ENCODE measurements at places on chromosomes 12 and 14. TPM values are rescaled to one million over a fixed set of nuclear protein-coding genes. Genes with fewer than 3 reads are reported as not detected.

The AQP5 gene
- total RNA-seq: 0.40 TPM

DNA sequence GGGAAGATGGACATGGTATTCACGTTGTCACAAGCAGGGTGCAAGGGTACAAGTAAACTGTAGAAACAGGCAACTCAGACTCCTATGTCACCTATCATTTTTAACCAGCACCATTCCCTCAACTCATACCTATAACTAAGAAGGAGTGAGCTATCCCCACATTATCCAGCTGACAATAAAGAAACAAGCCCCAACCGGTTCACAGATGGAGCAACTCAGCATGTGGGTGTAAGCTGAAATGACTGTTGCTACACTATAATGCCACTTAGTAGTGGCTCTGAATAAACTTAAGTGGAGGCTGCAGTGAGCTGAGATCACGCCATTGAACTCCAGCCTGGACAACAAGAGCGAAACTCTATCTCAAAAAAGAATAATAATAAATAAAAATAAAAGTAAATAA, 829.5 kb upstream of the MDGA2 start:
- DNase-seq: no peak

GRCh38 chr14:61234215-61234916, 46.8 kb downstream of the TMEM30B start:
- no peak for DNase-seq

- no peak for DNase-seq
These were observed 73.2 kb upstream of the ANO2 start for GRCh38 chr12:6018265-6018664.

DNA sequence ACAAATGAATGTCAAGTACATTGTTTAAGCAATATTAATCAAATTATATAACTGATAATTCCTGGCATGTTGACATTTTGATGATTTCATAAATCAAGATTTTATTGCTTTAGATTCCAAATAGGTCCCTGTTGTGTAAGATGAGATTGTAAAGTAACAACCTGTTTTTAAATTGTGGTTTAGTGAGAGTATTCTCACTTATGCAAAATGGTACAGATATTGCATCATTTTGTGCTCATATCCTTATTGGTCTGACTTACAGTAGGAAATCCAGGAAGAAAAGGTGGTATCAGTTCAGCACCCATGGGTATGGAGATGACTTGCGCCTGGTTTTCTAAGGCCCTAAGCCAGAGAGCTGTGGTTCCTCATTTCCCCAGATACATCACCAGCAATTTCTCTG, 165.5 kb downstream of the KIF21A start:
- no peak for DNase-seq

DNA sequence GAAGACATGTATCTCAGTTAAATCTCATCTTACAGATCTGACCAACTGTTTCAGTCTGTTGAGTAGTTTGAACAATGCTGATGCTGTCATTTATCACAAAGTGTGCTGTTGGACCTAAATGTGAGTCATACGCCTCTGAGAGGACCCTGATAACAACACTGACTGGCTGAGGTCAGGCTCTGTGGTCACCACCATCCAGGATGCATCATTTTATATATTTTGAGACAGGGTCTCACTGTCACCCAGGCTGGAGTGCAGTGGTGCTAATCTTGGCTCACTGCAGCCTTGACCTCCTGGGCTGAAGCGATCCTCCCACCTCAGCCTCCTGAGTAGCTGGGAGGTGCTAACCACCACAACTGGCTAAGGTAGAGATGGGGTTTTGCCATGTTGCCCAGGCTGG, 181.0 kb upstream of the RGS6 start:
- no peak for DNase-seq

DNA sequence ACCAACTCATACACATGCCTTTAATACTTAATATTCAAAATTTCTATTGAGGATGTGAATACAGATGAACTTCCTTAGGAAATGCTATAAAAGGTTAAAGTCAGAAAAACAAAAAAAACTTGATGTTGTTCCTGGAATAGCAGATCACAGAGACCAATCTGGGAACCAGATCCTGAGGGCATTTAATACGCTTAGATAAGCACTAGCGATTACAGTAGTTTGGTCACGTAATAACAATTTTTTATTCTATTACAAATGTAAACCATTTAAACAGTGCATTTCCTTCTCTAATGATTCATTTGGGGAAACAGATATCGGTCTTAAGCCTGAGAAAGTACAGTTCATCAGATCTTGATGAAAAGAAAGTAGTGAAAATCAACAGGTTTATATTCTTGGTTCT, 30.8 kb upstream of the ABCC9 start:
- no peak for DNase-seq

GRCh38 chr12:57626921-57627445, 6.0 kb downstream of the B4GALNT1 start:
- DNase-seq: no peak

DNA sequence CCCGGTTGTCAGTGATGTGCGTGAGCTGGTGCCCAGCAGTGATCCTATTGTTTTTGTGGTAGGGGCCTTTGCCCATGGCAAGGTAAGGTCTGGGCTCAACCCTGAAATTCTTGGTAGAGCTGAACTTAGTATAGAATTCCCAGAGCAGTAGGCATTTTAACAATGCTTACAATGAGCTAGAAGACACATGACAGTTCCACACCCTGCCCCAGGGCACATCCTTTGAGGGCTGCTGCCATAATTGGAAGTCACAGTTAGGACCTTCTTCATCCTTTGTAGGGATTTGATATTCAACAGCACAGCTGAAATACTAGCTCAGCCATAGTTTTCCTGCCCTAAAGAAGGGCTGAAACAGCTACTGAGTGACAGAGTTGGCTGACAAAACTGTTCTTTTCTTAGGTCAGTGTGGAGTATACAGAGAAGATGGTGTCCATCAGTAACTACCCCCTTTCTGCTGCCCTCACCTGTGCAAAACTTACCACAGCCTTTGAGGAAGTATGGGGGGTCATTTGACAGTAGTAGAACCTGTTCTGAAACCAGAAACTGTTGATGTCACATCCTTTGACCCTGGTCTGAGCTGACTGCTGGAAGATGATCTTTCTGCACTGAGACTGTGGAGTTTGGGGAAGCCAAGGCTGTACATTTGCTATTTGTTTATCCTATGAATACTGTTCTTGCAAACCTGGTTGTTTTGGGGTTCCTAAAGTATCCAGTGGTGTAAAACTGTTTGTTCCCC, 4.8 kb downstream of the EMG1 start:
- no peak for DNase-seq

The OTOGL gene
- 0.27 TPM for total RNA-seq

- no peak for DNase-seq
These were observed 25.2 kb downstream of the SERPINA1 start for GRCh38 chr14:94363151-94363624.

GRCh38 chr12:125564753-125565152, 499.5 kb downstream of the AACS start:
- no peak for DNase-seq

All from left ventricle myocardium superior (tissue), 1 donor.